ENCODE measurements at places on chromosomes 2 and 18.

GRCh38 chr2:31297751-31298150 lies 63.8 kb downstream of the EHD3 start:
- H3K4me1 ChIP-seq: no peaks in the 10 kb centered on the region
- H3K4me3 ChIP-seq: no peak overlapping the region
- H3K36me3 ChIP-seq: no peaks in the 10 kb centered on the region

- no peak overlapping the region for H3K4me3 ChIP-seq
- peaks cover 4% of the 10 kb centered on the region for H3K27me3 ChIP-seq
- H3K4me1 ChIP-seq: peaks cover 32% of the 10 kb centered on the region
- H3K36me3 ChIP-seq: peaks cover 8% of the 10 kb centered on the region
- DNase-seq: no peak
Observed at GRCh38 chr2:29164091-29164846, 49.1 kb downstream of the CLIP4 start.

DNA sequence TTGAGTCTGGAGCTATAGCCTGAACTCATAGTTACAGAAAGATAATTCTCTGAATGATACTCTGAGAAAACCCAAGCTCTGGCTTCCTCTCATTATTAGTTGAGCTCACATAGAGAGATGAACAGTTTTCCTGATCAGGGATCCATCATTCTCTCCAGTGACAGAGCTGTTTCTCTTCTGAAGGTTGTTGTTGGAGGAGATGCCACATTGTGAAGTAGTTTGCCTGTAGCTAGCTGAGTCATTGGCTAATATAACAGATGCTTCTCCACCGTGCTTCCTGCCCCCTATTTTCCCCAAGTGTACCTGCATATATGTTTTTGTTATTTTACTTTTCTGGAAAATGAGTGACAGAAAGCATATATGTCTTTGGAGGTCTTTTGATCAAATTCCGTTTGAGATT lies 64.6 kb downstream of the OSBPL6 start:
- no peak for DNase-seq
- no peaks in the 10 kb centered on the region for H3K36me3 ChIP-seq
- H3K4me1 ChIP-seq: peaks cover 42% of the 10 kb centered on the region
- peaks cover 2% of the 10 kb centered on the region for H3K27me3 ChIP-seq
- H3K4me3 ChIP-seq: no peak overlapping the region

DNA sequence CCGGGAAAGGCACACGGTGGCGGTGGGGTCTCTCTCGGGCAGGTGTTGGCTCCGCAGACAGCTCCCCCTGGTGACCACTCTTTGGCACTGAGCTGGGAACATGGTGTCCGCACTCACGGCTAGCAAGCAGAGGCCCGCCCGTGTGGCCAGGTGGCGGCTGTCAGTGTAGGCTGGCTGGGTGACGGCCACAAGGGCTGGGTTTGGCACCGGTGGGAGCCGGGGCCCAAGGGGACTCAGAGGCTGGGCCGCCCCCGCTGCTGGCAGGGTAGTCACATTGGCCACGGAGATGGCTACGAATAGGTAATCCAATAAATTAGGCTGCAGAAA lies 1071.7 kb downstream of the RPIA start:
- no peaks in the 10 kb centered on the region for H3K27me3 ChIP-seq
- no peaks in the 10 kb centered on the region for H3K4me1 ChIP-seq
- H3K27ac ChIP-seq: no peak overlapping the region
- no peak overlapping the region for H3K4me3 ChIP-seq
- peaks cover 6% of the 10 kb centered on the region for H3K36me3 ChIP-seq
- DNase-seq: no peak

GRCh38 chr2:3574155-3574554 lies 905 bp upstream of the RPS7 start:
- H3K27ac ChIP-seq: no peak overlapping the region
- H3K36me3 ChIP-seq: peaks cover 43% of the 10 kb centered on the region
- H3K4me1 ChIP-seq: peaks cover 37% of the 10 kb centered on the region
- no peak for DNase-seq
- peaks cover 17% of the 10 kb centered on the region for H3K27me3 ChIP-seq
- peak overlapping the region; percentile 97 for H3K4me3 ChIP-seq

DNA sequence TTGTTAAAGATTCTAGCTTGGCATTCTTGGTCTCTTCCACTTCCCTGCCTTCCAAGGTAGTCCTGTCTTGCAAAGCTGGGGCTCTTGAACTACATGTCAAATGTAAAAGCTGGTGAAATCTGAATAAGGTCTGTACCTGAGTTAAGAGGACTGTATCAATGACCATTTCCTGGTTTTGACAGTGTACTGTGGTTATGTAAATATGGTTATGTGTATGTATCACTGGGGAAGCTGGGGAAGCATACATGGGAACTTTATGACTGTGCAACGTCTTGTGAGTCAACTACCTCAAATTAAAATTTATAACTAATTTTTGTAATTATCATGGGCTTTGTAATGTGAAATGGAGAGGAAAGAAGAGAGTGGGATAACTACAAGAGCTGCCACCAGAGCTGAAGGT lies 81.7 kb downstream of the COL4A4 start:
- H3K36me3 ChIP-seq: no peaks in the 10 kb centered on the region
- no peak overlapping the region for H3K4me3 ChIP-seq
- no peaks in the 10 kb centered on the region for H3K4me1 ChIP-seq

DNA sequence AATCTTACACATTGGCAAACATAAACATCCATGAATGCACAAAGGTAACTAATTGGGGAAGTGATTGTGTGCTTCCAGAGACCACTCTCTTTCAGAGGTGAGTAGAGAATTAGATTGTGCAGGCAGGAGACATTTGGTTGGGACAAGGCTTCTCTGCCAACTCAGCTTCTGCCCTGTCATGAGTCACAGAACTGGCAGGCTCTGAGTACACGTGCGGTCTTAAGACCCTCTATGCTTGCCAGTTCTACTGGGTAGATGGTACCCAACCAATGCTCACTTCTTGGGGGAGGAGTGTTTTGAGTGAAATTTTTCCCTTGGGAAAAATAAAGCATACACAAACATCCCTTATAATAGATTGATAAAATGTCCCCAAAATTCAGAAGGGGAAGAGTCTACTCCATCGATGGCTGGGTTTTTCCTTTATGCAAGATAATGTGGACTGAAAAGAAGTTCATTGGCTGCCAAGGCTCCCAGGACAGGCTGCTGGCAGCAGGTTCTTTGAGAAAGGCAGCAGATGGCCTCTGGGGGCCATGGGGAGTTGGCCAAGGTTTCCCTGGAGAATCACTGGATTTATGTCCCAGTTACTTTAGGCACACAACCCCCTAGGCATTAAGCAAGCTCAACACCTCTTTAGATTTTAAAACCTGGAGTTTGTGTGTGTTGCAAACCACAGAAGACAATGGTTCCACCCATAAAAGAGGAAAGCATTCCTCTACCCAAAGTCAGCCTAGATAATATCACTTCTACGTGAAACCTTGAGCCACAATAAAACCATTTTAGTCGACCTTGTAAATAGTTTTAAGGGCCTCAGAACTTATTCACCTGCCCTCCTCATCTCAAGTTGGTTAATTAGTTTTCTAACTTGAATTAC lies 417.0 kb downstream of the TXNL1 start:
- peaks cover 6% of the 10 kb centered on the region for H3K36me3 ChIP-seq
- no peak overlapping the region for H3K27ac ChIP-seq
- H3K4me1 ChIP-seq: peaks cover 4% of the 10 kb centered on the region
- no peak overlapping the region for H3K4me3 ChIP-seq
- no peaks in the 10 kb centered on the region for H3K27me3 ChIP-seq
- DNase-seq: no peak

DNA sequence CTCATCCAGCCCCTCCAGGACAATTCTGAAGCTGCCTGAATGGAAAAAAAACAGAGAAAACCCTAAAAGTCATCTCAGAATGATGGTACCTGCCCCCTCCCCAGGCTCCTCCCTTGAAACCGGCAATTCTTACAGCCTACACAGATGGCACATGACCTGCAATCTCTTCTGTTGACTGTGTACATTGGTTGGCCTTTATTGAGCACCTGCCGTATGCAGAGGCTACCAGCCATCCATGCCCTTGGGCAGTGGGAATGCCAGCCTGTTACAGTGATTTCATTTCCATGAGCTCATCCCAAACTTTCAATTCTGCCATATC lies 57.1 kb downstream of the EMX1 start:
- no peaks in the 10 kb centered on the region for H3K36me3 ChIP-seq
- peaks cover 23% of the 10 kb centered on the region for H3K27me3 ChIP-seq
- DNase-seq: no peak
- no peaks in the 10 kb centered on the region for H3K4me1 ChIP-seq
- no peak overlapping the region for H3K4me3 ChIP-seq
- no peak overlapping the region for H3K27ac ChIP-seq

DNA sequence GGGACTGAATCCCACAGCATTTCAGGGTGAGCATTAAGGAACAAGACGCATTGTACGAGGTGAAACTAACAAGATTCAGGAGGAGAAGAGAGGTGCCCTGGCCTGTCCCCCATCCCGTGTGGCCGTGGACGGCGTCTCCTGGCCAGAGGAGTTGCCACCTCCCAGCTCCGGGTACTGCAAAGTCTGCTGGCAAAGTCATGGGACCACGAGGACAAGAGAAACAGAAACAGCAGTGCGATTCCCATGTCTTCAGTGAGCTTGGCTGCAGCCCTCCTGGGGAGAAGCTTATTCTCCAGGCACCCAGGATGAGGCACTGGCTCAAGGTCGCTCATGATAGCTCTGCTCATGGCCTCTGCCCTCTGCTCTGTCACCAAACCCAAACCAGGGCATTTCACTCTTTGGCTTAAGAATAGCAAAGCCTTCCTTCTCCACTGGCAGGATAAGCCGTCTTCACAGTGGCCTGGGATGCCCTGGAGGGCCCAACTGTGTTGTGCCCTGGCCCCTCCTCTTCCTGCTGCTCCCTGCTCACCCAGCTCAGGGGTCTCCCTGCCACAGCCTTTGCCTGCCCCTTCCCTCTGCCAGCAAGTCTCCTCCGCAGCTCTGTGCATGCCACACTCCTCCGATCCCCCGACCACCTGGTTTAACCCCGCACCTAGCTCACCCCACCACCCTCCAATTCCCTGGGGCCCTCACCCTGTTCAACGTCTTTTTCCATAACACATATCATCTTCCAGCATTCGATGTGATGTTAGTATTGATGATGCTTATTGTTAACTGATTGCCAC lies 144.8 kb downstream of the PXDN start:
- H3K36me3 ChIP-seq: no peaks in the 10 kb centered on the region
- no peak for DNase-seq
- no peak overlapping the region for H3K27ac ChIP-seq

DNA sequence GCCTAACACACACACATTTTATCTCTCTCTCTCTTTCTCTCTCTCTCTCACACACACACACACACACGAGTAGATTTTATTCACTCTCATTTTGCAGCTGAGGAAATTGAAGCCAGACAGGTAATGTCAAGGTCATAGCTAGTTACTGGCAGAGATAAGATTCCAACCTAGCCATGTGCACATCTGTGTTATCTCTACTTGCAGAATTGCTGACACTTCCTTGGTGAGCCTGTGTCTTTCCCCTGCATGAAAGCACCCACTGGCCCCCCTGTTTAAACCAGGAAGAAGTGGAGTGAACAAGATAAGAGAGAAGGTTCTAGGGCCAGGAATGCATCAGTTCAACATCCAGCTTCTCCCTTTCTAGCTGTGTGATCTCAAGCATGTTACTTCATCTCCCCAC lies 423.7 kb downstream of the TXNL1 start:
- no peak for DNase-seq
- no peak overlapping the region for H3K27ac ChIP-seq
- no peaks in the 10 kb centered on the region for H3K4me1 ChIP-seq

GRCh38 chr2:236205867-236206645 lies 37.9 kb upstream of the GBX2 start:
- DNase-seq: no peak
- peaks cover 11% of the 10 kb centered on the region for H3K36me3 ChIP-seq

GRCh38 chr2:148570989-148571388 lies 73.6 kb upstream of the EPC2 start:
- H3K36me3 ChIP-seq: no peaks in the 10 kb centered on the region
- H3K27me3 ChIP-seq: peaks cover 16% of the 10 kb centered on the region
- no peak overlapping the region for H3K4me3 ChIP-seq
- DNase-seq: no peak
- peaks cover 14% of the 10 kb centered on the region for H3K4me1 ChIP-seq

DNA sequence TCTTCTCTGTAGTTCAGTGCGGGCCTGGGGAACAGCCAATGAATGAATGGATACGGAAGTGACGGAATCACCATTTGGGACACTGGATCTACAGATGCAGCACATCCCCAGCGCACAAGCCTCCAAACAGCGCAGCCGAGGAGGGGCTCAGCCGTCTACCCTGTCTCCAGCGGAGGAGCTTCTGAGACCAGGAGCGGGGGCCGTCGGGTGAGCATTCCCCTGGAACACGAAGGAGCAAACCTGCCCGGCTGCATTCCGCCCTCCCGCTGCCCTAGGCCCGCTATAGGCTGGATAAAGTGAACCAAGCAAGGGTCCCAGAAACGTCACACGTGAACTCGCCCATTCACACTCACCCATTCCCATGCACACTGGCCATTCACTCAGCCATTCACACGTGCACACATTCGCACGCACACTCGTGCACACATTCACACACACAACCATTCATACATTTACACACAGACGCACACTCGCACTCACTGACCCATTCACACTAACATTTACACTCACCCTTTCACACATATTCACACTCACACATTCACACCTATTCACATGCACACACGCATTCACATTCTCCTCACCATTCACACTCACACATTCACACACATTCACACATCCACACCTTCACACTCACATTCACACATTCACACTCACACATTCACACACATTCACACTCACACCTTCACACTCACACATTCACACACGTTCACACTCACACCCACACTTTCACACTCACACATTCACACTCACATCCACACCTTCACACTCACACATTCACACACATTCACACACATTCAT lies 63.4 kb downstream of the BIN1 start:
- no peak overlapping the region for H3K27ac ChIP-seq
- H3K4me3 ChIP-seq: no peak overlapping the region
- DNase-seq: no peak
- H3K4me1 ChIP-seq: peaks cover 16% of the 10 kb centered on the region

- H3K27ac ChIP-seq: peak overlapping the region; percentile 55
- H3K4me3 ChIP-seq: no peak overlapping the region
- peaks cover 3% of the 10 kb centered on the region for H3K27me3 ChIP-seq
- peaks cover 51% of the 10 kb centered on the region for H3K4me1 ChIP-seq
- no peak for DNase-seq
Observed at GRCh38 chr2:54581326-54582039, 125.4 kb downstream of the SPTBN1 start.

GRCh38 chr2:209534228-209534627 lies 110.4 kb downstream of the MAP2 start:
- no peak overlapping the region for H3K4me3 ChIP-seq
- peaks cover 5% of the 10 kb centered on the region for H3K27me3 ChIP-seq
- no peaks in the 10 kb centered on the region for H3K36me3 ChIP-seq
- DNase-seq: no peak

All from nephron progenitor cell (in vitro differentiated cells).